ENCODE measurements at places on chromosomes 3 and 15. TPM values are rescaled to one million over a fixed set of nuclear protein-coding genes. Genes with fewer than 3 reads are reported as not detected.

The ULK3 gene
- total RNA-seq = 24.3 TPM

The DLL4 gene
- total RNA-seq = not detected

The DNAJC19 gene
- 38.6 TPM for total RNA-seq

The NR2E3 gene
- not detected for total RNA-seq

The FAM43A gene
- 69.2 TPM for total RNA-seq

The MYO5C gene
- 16.5 TPM for total RNA-seq

The SEMA3B gene
- 5.0 TPM for total RNA-seq

The MEGF11 gene
- total RNA-seq = under 0.01 TPM

The PGBD4 gene
- 1.4 TPM for total RNA-seq

The CHRM5 gene
- total RNA-seq = 0.36 TPM
